ENCODE measurements at places on chromosomes 4 and X.

DNA sequence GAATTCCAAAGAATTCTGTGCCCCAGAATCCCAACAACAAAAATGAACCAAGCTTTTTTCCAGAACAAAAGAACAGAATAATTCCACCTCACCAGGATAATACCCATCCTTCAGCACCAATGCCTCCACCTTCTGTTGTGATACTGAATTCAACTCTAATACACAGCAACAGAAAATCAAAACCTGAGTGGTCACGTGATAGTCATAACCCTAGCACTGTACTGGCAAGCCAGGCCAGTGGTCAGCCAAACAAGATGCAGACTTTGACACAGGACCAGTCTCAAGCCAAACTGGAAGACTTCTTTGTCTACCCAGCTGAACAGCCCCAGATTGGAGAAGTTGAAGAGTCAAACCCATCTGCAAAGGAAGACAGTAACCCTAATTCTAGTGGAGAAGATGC is 161.6 kb downstream of the AFF2 start:
- no peak for DNase-seq

DNA sequence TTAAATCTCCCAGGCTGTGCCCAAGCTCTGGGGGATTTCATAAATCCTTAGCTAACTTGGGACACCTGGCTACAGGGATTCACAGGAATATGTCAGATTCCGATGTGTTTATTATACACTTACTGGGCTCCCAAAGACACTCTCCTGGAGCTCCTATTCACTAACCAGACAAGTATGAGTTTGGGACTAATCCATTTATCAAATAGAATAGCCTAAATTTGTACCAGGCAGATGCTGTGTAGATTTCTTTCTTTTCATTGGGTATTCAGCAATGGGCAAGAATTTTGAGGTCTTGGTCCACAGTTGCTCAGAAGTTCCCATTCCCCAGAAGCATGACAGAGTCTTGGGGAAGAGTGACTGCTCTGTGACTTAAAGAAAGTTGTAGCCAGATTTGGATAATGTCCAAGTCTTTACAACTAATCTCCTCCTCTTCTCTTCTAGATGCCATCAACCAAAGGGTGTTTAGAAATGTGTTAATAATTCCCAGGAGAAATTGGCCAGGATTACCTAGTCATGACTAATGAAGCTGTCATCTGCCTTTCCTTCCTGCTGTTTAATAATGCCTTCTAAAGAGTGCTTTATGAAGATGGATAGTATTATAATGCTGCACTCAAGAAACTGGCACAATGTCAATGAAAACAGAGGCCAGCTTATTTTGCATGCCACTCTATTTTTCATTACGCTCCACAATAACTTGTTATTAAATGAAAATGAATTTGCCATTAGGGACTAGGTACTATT is 120.9 kb downstream of the CHIC2 start:
- peak; percentile 70 for DNase-seq

DNA sequence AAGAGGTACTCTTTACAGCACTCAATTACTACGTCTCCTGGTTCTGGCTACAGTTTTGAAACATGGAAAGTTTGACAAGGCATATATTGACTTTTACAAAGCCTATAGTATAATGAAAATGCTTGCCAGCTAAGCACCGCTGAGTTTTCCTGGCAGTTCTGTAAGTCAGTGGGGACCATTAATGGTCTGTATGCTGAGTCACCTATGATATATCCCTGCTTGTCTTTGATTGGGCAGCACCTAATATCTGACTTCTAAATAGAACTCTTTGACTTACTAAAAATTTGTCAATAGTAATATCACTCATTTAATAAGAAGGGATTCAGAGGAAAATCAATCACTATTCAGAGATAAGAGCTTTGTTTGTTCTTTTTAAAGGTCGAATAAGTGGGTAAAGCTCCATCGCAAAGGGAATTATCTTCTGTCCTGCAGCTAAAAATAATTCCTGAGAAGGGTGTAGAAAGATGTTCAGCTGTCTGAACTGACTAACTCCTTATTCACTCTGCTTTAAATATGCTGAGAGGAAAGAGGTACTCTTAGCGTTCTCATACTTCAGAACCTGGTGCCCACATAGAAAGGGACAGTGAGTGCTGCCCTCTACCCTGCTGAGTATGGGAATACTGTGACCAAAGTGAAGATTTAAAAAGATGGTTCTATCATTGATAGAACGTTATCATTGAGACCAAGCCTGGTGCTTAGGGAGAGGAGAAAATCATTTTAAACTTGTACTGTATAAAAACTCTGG is 959 bp downstream of the SMPX start:
- no peak for DNase-seq

- DNase-seq: no peak
These were observed 442.7 kb downstream of the RPA4 start for GRCh38 chrX:97326456-97326855.

DNA sequence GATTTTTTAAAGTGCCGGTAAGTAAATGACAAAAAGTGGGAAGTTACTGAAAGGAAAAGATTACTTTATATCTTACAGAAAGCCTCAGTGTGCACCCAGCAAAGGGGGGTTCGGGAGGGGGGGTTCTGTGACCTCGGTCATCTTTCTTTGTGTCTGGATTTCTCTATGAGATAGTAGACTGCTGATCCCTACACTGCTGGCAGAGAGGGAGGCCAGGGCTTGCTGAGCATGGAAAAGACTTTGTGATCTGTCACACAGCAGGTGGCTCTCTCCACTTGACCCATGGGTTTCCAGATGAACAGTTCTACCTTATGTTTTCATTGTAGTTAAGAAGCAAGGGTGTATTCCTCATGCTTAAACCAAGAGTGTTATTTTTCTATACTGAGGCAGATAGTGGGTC is 475.6 kb downstream of the PCDH10 start:
- DNase-seq: no peak

DNA sequence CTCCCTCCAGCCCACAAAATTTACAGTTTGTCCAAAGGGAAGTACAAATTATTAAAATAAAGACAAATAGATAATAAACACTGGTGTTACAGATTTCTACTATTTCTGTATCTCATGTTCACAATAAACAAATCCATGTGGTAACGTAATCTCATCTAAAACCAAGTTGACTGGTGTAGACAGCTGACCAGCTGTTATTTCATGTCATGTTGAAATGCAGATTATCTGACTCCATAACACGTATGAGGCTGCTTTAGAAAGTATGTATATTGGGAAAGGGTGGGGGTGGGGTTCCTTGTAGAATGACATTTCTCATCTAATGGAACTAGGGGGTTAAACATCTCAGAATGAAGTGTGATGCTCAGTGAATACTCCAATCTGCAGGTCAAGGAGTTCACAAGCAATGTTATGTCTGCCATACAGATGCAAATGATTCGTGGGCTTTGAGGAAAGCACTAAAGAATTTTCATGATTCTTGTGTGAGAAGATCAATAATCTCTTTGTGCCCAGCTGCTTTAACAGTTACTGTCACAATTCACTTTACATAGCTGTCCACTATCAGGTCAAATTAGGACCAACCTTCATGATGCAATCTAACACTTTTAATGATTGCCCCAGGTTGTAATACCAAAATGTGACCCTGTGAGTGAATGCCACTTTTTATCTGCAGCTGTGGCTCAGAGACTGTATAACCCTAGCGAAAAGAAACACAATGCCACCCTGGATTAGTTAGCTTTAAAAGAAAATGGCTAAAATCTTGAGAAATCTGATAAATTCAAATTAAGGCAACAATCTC is 114.0 kb downstream of the ENOX2 start:
- no peak for DNase-seq

DNA sequence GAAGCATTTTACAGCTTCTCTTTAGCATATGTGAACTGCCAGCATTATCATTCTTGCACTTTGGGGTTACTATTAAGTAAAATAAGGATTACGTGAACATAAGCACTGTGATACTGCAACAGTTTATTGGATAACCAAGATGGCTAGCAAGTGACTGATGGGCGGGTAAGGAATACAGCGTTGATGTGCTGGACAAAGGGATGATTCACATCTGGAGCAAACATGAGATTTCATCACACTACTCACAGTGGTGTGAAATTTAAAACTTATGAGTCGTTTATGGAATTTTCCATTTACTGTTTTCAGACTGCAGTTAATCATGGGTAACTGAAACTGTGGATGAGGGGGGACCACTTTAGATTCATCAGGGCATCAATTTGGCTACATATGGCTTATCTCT is 16.0 kb downstream of the NBDY start:
- DNase-seq: peak; percentile 67

DNA sequence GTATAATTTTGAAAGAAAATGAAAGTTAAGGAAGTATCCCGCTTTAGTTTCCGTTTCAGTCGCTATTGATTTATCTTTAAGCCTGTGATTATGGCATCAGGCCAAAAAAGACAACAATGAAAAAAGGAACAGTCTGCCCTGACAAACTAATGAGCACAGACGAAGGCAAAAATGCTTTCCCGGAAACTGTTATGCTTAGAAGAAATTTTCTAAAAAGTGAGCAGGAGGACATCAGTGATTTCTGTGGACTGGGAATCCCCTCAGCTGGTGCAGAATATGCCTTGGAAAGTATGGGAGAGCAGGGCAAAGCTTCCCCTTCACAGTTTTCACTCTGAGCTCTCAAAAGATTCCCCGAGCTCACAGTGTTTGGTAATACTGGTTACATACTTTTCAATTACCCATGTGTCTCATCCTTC is 5.1 kb upstream of the CXCL10 start:
- DNase-seq: no peak

- DNase-seq: no peak
These were observed 591.7 kb downstream of the CCSER1 start for GRCh38 chr4:90718931-90719330.

- DNase-seq: no peak
These were observed 2.2 kb upstream of the SFRP2 start for GRCh38 chr4:153790962-153791551.

Measured in skeletal muscle cell (primary cell).